ENCODE measurements at places on chromosomes 3 and 15. TPM values are rescaled to one million over a fixed set of nuclear protein-coding genes. Genes with fewer than 3 reads are reported as not detected.

DNA sequence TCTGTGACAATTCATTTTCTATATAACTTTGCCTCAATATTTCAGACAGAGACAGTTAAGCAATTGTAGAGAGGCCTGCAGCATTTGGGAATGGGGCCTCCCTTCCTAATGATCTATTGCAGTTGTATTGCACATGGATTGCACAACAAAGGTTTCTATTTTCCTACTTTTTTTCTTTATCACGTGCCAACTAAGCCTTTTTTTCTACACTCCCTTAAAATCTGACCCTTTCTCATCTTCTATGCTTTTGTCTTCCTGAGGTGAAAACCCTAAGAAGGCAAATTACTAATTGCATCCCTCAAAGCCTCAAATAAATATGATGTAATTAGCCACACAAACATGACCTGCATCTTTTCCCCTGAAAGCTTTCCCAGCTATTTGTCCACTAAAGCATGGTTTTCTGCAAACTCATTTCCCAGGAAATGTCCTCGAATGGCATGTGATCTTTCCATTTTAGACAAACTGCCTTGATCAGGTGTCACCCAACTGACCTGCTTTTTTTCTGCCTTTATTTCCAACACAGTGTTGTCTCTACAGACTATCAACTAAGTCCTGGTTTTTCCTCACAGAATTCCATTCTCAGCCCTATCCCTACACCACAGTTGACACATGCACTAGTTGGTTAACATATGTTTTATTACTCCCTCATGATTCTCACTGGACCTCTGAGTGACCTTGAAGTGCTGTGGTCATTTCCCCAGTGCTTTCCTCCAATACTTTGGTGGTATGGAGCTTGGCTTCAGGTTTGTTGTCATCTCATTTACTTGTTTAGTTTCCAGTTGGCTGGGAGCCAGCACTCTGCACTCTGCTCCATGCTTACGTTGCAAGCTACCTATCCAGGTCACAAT lies 31.9 kb upstream of the TSC22D2 start:
- no peak for DNase-seq

DNA sequence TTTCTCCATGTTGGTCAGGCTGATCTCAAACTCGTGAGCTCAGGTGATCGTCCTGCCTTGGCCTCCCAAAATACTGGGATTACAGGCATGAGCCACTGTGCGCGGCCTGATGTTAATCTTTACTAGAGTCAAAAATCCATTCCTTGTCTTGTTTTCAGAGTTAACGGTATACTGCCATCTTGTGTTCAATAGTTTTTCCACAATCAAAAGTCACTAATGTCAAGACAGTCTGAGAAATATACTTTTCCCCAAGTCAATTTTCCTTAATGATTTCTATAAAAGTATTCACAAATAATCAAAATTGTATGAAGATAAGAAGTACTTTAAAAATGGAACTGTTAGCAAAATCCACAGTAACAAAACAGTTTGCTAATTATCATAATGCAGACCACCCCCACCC lies 8.5 kb downstream of the CRBN start:
- no peak for DNase-seq

- DNase-seq = peak; percentile 13
These were observed 36.7 kb downstream of the ACSBG1 start for GRCh38 chr15:78197632-78198031.

DNA sequence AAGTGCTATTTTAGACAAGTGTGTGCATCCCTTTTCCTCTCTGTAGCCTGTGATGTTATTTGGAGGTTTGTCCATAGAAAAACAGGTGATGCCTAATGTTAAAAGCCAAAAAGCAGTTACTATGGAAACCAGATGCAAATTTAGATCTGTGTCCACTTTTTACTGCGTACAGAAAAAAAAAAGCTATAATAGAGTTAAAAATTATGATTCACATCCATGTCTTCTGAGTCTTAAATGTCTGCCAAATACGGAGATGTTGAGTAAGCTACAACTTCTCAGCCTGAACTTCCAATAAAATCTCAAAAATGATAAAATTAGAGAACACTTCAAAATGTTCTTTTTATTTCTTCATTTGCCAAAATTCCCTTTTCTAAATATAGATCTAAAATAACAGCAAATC lies 74.2 kb upstream of the GAP43 start:
- DNase-seq = no peak

The LEKR1 gene
- 3.5 TPM for total RNA-seq

The MKRN2OS gene
- total RNA-seq = 2.3 TPM

The GREM1 gene
- total RNA-seq = 26.0 TPM
